ENCODE measurements at places on chromosomes 6 and 20.
A peak's percentile ranks its signal among the peaks of the same experiment; 100 is the strongest.

GRCh38 chr20:41003143-41003935 lies 25.3 kb upstream of the TOP1 start:
- DNase-seq, result no peak

DNA sequence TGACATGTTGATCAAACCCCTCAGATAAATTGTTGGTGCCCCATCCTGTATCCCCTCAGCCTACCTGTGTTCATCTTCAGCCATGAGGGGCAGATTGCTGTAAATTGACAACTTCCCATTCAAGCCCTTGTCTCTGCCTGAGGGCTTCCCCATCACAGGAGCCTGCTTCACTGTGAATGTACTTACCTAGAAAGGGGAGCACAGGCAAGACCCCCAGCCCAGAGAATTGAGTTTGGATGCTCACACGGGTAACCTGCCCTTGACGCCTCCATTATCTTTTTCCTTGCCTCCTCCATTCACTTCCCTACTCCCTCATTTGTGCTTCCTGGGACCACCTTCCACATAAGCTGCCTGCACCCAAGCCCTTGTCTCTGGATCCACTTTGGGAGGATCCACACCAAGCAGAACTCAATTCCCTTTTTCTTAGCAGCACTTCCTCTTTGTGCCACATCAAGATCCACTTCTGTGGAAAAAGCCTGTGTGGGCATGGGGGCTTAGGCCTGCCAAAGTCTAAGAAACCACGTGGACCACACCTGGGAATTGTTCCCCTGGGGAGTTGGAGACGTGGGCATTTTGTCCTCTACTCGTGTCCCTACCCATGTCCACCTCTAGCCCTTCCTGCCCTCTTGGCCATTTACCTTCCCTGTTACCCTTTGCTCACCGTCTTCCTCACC lies 103.4 kb upstream of the FOXA2 start:
- no peak for DNase-seq

DNA sequence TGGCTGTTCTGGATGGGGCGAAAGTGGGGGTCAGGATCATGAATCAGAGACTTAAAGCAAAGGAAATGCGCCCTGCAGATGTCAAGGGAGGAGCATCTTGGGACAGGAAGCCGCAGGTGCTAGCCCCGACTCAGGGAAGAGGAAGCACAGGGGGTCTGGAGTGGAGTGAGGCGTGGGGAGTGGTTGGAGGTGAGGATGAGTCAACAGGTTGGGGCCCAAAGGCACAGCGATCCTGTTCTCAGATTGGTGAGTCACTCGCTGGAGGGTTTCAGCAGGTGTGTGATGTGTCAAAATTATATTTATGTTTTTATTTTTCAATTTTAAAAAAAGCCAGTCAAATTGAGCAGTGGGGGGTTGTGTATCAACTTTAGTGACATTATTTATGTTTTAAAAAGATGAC lies 19.0 kb downstream of the PACSIN1 start:
- no peak for DNase-seq

DNA sequence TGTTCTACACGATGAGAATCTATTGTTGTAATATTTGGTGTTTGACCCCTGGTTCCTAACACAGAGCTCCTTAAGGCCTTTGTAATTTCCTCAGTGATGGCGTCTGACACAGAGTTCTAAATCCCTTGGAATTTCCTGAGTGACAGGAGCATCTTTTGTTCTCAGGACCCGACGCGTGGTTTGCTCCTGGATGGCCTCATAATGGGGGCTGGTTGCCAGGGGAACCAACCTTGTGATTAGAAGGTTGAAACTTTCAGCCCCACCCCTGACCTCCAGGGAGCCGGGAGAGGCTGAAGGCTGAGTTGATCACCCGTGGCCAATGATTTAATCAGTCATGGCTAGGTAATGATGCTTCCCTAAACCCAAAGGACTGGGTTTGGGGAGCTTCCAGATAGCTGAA lies 20.5 kb upstream of the ZNF133 start:
- DNase-seq, result no peak

DNA sequence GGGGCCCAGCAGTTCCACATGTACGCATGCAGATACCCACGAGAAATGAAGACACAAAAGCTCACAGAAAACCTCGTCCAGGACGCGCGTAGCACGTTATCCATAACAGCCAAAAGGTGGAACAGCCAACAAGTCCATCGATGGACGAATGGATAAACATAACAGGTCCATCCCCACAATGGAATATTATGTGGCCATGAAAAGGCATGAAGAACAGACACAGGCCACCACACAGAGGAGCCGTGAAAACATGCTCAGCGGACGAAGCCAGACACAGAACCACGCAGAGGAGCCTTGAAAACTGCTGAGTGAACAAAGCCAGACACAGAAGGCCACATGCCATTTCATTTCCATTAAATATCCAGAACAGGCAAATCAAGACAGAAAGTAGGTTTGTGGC lies 38.0 kb downstream of the SLC2A4RG start:
- no peak for DNase-seq

GRCh38 chr6:32840604-32841246 lies 2.2 kb upstream of the TAP2 start:
- no peak for DNase-seq

DNA sequence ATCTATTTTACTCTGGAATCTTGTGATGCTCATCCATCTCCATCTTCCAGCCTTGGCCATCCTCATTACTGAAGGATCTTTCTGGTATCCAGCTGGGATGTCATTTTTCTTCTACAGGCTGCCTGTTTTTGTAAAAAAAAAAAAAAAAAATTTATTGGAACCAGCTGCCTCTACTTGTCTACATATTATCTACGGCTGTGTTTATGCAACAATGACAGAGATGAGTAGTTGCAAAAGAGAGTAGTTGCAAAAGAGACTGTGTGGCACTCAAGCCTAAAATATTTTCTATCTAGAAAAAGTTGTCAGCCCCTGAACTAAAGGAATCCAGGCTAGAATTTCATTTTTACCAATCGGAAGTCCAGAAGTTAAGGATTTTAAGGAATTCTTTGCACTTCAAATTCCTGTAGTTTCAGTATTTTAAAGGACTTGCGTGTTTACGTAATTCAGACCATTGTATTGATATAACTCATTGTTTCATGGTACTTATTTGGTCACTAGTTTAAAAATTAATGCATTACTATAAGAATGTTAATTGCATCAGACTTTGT lies 38.6 kb upstream of the PLCG1 start:
- no peak for DNase-seq

DNA sequence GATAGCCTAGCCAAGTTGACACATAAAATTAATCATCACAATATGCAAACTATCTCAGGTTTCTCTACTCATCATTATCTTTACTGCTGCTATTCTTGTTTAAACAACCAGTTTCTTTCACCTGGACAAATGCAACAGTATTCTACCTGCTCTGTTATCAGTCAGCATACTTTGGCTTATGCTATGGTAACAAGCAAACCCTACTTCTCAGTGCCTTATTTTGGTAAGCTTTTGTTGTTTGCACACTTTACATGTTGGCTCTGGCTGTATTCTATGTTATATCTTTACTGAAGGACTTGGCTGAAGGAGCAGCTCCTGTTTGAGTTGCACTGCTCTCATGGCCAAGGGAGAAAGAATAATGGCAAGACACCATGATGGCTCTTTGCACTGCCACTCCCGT lies 463.1 kb downstream of the EPM2A start:
- no peak for DNase-seq

DNA sequence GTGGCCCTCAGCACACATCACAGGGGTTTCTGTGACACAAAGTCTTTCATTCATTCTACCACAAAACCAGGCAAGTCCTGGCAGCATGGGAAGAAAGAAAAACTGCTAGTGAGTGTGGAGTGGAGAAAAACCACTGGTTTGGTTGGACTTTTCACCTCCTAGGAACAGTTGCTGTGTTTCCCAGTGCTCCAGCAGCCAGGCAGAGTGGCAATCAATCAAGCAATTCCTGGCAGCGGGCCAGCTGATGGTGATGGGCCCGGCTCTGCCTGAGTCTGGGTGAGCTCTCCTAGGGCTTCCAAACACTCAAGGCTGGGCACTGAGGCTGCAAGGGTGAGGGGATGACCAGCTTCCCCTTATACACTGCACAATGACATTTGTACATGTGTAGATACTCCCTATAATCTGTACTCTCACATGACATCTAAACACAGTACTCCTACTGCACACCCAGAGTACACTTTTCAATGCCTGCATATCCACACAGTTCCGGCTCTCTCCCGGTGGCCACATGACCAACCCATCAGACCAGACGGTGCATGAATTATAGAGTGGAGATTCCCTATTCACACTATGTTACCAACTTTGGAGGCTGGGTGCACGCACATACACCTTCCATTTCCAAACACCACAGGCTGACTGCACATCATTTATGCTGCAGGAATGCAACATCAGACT lies 156.6 kb downstream of the UNC5CL start:
- DNase-seq, result no peak

GRCh38 chr6:169783401-169783800 lies 32.0 kb downstream of the ERMARD start:
- no peak for DNase-seq

DNA sequence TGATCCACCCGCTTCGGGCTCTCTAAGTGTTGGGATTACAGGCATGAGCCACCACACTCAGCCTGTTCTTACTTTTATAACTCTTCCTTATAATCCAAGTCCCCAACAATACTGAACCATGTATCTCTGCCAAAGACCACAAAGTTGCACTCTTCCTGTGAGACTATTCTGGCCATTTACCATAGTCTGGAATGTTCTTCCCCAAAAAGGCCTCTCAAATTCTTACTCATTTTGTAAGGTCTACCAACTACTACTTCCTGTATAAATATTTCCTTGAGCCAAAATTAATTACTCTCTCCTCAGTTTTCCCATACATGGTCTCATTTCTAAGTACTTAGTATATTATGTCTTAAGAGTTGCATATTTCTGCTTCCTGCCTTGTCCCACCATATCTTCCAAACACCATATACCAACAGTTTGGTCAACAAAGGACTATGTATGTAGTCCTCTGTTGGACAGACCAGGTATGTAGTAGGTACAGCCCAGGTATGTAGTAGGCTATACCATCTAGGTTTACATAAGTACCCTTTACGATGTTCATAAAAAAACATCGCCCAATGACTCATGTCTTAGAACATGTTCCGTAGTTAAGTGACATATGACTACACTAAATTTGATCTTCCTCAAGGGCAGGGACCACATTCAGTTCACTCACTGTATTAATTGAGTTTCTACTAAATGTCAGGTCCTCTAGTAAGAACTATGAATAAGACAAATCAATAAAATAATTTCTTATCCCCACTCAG lies 22.0 kb downstream of the RANBP9 start:
- no peak for DNase-seq

- DNase-seq, result no peak
Observed at GRCh38 chr6:108123481-108123929, 42.3 kb upstream of the NR2E1 start.

DNA sequence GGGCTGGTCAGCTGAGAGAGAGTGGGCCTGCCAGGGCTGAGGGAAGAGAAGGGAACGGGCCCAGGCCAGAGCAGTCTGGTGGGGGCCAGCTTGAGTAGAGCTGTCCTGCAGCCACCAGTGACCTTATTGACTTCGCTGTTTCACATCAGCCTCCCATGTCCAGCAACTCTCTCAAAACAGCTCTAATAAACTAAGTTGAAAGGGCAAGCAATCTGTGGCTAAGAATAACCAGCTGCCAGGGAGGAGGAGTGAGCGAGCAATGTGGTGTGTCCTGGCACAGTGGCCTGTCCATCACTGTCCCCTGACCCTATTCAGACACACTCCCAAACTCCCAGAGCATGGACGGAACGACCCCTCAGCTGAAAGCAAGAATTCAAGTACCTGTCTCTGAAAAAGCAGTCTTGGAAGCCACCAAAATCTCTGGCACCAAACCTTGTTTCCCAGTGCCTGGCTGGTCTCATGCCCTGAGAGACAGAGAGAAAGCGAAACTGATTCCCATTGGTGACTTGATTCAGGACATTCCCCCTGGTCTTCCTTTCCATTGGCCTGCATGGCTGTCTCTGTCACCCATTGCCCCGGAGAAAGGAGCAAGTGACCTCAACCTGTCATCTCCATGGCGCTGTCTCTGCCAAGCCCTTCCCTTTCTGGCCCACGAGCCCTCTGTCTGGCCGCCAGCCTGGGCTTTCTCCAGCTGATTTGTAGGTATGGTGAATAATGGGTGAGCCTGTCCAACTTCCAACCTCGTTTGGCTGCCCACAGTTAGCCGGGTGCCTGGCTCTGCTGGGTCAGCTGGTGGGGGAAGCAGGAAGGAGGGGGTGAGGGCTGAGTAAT lies at the start of gene DDO:
DDO (minus strand) TSS at position 490 of the 831 bp plus-strand sequence. CDS start 2,113 bp downstream, outside the sequence.
- peak; percentile 87 for DNase-seq

DNA sequence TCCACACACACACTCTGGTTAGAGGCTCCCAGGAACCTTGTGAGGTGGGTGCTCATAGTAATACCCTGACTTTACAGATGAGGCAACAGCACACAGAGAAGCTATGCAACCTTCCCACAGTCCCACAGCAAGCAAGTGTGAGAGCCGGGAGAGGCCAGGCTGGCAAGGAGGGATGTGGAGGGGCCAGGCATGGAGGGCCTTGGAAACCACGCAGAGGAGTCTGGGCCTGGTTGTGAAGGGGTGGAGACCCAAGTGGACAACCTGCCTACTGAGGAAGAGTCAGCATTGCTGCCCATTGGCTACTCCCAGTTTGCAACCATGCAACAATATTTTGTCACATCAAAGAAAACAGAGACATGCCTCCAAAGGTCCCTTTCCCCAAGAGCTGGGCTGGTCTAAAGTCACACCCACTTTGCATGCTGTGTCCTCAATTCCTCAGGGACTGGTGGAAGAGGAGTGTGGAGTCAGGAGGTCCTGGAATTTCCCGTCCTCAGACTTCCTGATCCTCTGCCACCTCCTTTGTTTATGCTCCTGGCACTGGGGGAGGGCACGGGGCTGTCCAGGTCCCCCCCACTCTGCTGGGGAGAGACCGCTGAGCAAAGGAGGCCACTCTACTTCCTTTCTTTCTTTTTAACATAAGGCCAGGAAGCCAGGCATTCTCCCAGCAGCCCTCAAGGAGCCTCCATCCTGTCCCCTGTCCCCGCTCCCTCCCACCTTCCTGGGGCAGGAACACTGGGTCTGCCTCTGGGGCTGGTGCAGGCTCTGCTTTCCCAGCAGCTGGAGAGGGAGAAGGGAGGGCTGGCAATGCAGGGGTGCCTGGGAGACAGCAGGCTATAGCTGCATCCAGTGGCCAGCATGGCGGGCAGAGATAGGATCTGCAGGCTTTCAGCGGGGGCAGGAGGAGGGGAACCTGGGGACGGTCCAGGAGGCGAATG lies 68.3 kb downstream of the NOL4L start:
- DNase-seq, result no peak

DNA sequence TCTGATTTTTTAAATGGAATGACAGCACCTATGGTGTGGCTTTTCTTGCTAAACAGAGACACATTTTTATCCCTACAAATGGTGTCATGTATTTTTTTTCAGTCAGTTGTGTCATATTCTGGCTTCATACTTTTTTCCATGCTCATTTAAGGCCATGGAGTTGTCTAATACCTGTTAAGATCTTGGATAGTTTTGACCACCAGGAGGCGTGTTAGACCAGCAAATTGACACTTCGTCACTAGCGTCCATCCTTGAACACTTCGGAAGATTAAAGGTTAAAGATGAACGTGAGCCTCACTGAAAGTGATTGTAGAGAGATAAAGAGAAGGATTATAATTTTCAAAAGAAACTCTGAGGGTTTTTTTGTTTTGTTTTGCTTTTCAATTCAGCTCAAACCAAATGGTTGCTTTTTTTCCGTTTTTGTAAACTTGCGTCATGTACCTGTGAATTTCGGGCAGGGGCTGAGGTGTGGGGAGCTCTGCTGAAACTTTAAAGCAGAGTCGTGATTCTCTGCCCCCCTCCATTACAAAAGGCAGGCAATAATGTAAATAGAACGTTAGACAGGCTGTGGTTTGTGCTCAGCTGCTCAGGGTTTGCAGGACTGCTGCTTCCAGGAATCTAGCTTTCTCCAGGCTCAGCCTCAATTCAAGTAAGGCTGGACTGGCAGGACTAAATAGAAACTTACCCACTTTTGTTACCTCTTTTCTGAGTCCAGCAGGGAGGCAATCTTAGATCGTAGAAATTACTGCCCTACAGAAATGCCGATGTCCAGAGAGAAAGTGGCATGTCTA lies 245.1 kb downstream of the FOXA2 start:
- DNase-seq, result no peak

Measured in psoas muscle (tissue), 8 donors.